Body of pancreas (tissue), 4 donors: ENCODE measurements at places on chromosomes 5 and 9.
A peak's percentile ranks its signal among the peaks of the same experiment; 100 is the strongest.

GRCh38 chr5:179380211-179381035, 35.2 kb upstream of the ADAMTS2 start:
- DNase-seq: no peak

DNA sequence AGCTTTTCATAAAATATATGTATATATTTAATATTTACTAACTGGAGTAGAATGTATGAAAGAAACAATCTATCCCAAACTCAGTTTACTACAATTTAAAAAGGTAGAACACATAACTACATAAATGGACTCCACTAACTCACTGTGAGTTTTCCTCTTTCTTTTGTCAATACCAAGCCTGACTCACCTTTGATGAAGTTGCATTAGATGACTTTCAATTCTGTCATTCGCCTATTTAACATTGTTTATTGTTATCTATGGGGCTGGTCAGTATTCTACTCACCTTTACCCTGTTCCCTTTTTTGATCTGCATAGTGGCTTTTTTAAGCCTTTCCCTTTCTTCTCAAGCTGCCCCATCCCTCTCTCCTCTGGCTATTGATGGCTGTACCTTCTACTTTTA, 629.7 kb downstream of the RAB3C start:
- DNase-seq: no peak

GRCh38 chr5:54520438-54520846, 2.9 kb downstream of the SNX18 start:
- peak; percentile 41 for DNase-seq

GRCh38 chr9:77533671-77534070, 114.5 kb downstream of the GNA14 start:
- DNase-seq: no peak

DNA sequence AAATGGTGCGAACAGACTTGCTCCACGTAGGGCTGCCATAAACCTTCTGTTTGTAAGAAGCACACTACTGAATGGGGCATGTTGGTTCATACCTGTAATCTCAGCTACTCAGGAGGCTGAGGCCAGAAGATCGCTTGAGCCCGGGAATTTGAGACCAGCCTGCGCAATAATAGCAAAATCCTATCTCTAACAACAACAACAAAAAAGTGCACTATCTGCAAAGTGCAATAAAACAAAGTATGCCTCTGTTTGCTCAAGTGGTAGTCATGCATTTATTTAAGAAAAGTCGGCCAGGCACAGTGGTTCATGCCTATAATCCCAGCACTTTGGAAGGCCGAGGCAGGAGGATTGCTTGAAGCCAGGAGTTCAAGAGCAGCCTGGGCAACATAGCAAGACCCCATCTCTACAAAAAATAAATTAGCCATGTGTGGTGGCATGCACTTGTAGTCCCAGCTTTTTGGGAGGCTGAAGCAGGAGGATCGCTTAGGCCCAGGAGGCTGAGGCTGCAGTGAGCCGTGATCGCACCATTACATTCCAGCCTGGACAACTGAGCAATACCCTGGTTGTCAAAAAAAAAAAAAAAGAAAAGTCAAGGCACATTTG, 5.2 kb downstream of the ATPSCKMT start:
- no peak for DNase-seq

GRCh38 chr5:119751734-119752094, 122.4 kb downstream of the FAM170A start:
- DNase-seq: no peak

GRCh38 chr9:110036286-110036685, 171.7 kb downstream of the C9orf152 start:
- no peak for DNase-seq

DNA sequence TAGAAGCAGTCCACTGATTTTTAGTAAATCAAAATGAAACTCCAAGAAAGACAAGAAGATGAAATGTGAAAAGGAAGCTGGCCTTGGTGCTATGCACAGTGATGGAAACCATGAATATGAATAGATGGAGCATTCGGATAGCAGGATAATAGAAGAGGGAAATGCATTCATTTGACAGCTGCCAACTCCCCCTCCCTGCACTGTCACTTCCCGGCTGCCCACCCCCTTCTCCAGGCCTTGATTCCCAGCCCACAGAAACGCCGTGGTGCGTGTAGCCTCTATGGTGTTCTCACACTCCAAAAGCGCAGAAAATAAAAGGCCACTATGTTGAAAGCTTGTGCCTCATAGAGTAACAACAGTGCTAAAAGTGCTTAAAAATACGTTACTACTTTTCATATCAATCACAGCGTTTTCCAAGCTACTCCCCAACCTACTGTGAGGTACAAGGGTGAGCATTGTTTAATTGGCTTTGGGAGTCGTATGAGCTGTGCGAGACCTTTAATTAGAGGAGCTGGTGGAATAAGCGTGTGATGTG, 26.1 kb upstream of the IFNK start:
- DNase-seq: no peak

DNA sequence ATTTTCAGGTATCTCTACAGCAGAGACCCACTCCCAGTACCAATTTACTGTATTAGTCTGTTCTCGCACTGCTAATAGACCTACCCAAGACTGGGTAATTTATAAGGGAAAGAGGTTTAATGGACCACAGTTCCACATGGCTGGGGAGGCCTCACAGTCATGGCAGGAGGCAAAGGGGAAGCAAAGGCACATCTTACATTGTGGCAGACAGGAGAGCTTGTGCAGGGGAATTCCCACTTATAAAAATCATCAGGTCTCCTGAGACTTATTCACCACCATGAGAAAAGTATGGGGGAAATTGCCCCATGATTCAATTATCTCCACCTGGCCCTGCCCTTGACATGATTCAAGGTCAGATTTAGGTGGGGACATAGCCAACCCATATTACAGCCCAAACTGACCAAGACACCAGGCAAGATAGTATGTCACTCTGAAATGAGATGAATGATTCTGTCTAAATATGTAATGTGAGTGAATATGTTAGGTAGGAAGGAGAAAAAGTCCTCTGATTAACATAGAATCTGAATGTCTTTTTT, 182.5 kb upstream of the CDH12 start:
- DNase-seq: no peak
